ENCODE measurements at places on chromosomes 13 and 19.
A peak's percentile ranks its signal among the peaks of the same experiment; 100 is the strongest.

- DNase-seq, result no peak
Observed at GRCh38 chr13:74132152-74132775, 1.9 kb downstream of the KLF12 start.

DNA sequence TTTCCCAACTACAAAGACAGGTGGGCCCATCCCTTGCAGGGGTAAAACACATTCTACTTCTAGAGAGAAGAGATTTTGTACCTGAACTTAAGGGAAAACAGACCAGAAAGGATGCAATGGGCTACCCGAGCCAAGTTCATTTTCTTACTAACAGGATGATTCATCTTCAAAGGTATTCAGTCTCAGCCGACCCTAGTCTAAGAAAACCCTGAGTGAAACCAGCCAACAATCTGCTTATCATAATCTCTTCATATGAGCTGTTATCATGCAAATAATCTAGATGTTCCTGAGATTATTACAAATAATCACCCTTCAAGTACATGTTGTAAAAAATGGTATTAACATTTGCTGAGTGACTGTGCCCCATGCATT lies 15.6 kb downstream of the PABPC3 start:
- no peak for DNase-seq

- peak; percentile 33 for DNase-seq
Observed at GRCh38 chr19:49672131-49672919, 4.7 kb upstream of the PRMT1 start.

GRCh38 chr13:71877256-71877653 lies 10.3 kb upstream of the DACH1 start:
- DNase-seq, result no peak

- no peak for DNase-seq
Observed at GRCh38 chr19:35729021-35729420, 11.2 kb downstream of the KMT2B start.

GRCh38 chr19:15461694-15462093 lies 2.6 kb downstream of the RASAL3 start:
- DNase-seq, result no peak

- DNase-seq, result no peak
Observed at GRCh38 chr19:11699931-11700794, 38.6 kb downstream of the ZNF823 start.

GRCh38 chr19:6976197-6976596 lies 45.0 kb downstream of the MBD3L2B start:
- no peak for DNase-seq

GRCh38 chr13:79749984-79750551 lies 269.1 kb downstream of the NDFIP2 start:
- DNase-seq, result peak; percentile 2

- DNase-seq, result no peak
Observed at GRCh38 chr19:8302357-8302691, 5.8 kb downstream of the CD320 start.

GRCh38 chr19:31668921-31669320 lies 319.7 kb upstream of the TSHZ3 start:
- no peak for DNase-seq

- no peak for DNase-seq
Observed at GRCh38 chr19:33770107-33770506, 26.6 kb upstream of the KCTD15 start.

- no peak for DNase-seq
Observed at GRCh38 chr13:100409132-100409531, 179.5 kb downstream of the GGACT start.

GRCh38 chr13:30759748-30760147 lies 24.4 kb downstream of the ALOX5AP start:
- DNase-seq, result no peak

DNA sequence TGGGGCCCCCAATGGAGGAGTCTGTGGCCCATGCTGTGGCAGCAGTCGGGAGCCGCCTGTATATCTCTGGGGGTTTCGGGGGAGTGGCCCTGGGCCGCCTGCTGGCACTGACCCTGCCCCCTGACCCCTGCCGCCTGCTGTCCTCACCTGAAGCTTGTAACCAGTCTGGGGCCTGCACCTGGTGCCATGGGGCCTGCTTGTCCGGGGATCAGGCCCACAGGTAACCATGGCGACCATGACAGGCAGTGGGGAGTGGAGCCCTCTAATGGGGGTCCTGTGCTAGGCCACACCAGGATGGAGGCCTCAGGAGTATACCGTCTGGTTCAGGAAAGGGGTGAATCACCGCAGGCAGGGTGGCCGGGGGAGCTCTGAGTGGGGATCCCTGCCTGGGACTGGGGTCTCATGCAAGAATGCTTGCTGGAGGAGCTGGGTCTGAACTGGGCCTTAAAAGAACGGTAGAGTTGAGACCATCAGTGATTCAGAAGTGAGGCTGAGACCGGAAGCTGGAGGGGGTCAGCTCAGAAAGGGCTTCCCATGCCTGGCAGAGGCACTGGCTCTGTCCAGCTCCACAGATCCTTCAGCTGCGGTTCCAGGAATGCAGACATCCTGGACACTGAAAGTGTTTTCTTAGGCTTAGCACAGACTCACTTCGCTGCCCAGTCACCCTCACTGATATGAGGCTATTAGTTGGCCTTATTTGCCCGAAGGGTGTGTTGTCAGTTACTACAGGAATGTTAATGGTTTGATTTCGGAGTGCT lies 29.1 kb downstream of the CNFN start:
- no peak for DNase-seq

GRCh38 chr19:30584090-30584489 lies 211.9 kb downstream of the ZNF536 start:
- DNase-seq, result no peak

GRCh38 chr13:107209824-107210722 lies 642.1 kb upstream of the ARGLU1 start:
- peak; percentile 92 for DNase-seq

GRCh38 chr19:42480335-42481095 lies 37.8 kb upstream of the CXCL17 start:
- no peak for DNase-seq

GRCh38 chr13:26011208-26011573 lies 40.6 kb downstream of the SHISA2 start:
- DNase-seq, result no peak

- DNase-seq, result no peak
Observed at GRCh38 chr13:96527497-96527896, 437.6 kb downstream of the HS6ST3 start.

DNA sequence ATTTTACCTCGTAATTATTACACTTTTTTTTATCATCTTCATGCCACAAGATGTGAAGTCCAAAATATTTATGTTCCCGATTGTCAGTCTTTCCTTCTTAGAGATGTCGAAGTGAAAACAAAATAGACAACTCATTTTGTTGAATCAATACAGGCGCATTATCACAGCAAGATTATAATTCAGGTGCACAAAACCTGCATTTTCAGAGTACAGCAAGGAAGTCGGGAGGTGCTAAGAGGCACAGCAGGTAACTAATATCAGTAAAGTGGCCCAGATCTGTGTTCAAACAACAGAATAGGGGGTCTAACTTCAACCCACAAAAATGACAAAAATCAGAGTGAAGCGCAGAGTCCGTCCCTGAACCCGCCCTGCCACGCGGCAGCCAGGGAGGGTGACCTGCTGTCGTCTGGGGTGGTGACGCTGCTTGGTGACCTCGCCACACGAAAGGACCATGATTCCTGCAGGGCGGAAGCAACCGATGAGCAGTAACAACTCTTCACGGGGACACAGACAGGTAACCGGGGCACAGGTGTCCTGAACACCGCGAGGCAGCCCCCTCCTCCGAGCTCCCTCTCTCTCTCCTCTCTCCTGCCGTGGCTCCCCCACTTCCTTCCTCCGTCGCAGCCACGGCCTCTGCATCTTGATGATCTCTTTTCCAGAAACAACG lies 50.9 kb upstream of the SPACA7 start:
- DNase-seq, result no peak

DNA sequence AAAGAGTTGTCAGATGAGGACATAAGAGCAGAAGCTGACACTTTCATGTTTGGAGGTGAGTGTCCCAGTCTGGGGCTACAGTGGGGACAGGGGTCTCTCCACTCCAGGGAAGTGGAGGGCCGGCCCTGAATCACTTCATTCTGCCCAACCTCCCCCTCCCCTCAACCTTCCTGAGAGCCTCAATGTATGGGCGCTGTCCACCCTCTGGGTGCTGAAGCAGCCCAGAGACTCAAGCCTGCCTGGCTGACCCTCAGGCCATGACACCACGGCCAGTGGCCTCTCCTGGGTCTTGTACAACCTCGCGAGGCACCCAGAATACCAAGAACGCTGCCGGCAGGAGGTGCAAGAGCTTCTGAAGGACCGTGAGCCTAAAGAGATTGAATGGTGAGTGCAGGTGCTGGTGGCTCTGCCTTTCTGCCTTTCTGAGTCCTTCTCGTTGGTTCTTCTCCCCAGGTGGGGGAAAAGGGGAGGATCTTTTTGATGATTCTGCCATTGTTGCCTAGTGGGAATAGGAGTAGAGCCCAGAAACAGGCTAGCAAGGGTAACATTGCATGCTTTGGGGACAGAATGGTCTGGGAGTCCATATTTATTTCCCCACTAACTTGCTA lies 8.8 kb downstream of the CYP4F8 start:
- no peak for DNase-seq

- peak; percentile 17 for DNase-seq
Observed at GRCh38 chr19:16649734-16650133, 10.2 kb downstream of the SMIM7 start.

GRCh38 chr19:41804336-41804735 lies 7.9 kb downstream of the CEACAM3 start:
- DNase-seq, result no peak

DNA sequence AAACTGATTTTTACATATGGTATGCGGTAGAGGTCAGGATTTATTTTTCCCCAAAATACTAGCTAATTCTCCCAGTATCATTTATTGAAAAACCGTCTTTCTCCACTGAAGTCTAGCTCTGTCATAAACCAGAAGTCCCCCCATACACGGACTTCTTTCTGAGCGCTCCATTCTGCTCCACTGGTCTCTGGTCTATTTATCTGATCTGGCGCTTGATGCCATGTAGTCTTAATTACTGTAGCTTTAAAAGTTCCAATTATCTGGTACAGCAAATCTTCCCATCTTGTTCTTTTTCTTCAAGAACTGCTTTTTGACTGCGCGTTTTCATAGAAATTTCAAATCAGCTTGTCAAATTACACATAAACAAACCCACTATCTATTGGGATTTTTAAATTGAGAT lies 13.7 kb downstream of the DCUN1D2 start:
- DNase-seq, result no peak

DNA sequence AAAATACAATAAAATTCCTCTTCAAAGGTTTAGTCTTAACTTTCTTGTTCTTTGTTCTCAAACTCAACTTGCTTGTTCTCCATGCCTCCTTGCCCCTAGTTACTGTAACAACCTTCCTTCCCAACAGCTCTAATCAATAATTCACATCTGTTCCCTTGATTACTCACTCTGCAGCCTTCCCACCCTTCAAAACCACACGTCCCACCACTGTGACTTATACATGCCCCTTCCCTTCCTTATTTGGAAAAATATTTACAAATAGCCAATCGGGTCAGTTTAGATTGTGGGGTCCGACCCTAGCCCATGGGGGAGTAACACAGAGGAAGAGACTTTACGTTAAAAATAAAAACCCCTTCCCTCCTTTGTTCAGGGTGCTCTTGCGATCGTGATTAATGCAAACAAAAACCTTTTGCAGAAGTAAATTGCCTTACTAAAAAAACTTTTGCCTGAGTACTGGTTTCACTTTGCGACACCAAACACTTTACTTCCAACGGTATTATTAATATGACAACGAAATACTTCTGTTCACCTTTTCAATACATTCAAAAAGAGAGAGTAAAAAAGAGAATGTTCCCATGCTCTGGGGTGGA lies 512 bp upstream of the ZNF93 start:
- DNase-seq, result no peak

GRCh38 chr19:31995546-31995945 lies 349.9 kb upstream of the ZNF507 start:
- no peak for DNase-seq

- DNase-seq, result no peak
Observed at GRCh38 chr19:15137777-15138176, 30.6 kb downstream of the SYDE1 start.

GRCh38 chr19:1154731-1155351 lies 19.2 kb downstream of the SBNO2 start:
- DNase-seq, result no peak

DNA sequence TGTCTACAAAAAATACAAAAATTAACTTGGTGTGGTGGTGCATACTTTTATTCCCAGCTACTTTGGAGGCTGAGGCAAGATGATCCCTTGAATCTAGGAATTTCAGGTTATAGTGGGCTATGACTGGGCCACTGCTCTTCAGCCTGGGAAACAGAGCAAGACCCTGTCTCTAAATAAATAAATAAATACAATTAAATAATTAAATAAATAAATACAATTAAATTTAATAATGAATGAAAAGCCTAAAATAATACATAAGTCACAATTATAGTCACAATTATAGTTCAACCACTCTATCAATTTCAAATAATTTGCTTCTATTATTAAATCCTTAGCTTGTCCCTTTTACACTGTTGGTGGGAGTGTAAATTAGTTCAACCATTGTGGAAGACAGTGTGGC lies 146.4 kb upstream of the RFC3 start:
- DNase-seq, result no peak

- DNase-seq, result no peak
Observed at GRCh38 chr19:3949997-3950859, 17.4 kb downstream of the NMRK2 start.

- DNase-seq, result no peak
Observed at GRCh38 chr13:63492604-63493003, 2077.0 kb upstream of the PCDH20 start.

- DNase-seq, result no peak
Observed at GRCh38 chr13:99982731-99983498, 1.3 kb downstream of the ZIC2 start.

GRCh38 chr13:106090001-106090400 lies 445.5 kb downstream of the EFNB2 start:
- no peak for DNase-seq

GRCh38 chr19:9308091-9308770 lies 1.4 kb downstream of the ZNF699 start:
- DNase-seq, result no peak

DNA sequence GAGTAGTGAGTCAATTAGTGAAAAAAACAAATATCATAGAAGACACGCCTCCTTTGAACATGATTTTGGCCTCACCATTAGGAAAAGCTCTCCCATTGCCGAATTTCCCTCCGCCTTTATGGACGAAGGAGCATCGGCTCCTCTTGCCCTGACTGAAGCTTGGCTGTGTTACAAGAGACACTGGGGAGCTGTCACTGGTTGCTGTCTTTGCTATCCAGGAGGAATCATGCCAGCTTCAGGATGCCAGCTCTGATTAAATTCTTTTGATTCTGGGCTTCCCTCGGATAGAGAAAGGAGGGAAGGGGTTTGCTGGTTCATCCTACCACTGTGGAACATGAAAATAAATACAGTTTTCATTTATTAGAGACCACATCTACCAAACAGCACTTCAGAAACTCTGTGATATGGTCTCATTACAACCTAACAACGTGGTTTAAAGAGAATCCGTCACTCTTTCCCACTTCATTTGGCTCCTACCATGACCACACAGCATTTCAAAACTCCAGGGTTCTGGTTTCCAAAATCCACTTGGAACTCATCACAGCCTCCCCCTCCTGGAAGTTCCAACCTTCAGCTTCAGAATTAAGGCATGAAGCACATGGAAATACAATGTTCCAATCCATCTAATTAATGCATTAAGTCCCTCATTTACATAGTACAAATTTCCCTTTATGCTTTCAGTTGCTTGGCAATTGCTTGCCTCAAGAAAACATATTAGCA lies 446.0 kb downstream of the EFNB2 start:
- no peak for DNase-seq

GRCh38 chr13:110511509-110512181 lies 49.9 kb downstream of the RAB20 start:
- DNase-seq, result no peak

Measured in NCI-H2029 treated with DMSO at 0.1 percent for 48 hours (cell line).